ENCODE measurements at places on chromosomes 4 and X.

DNA sequence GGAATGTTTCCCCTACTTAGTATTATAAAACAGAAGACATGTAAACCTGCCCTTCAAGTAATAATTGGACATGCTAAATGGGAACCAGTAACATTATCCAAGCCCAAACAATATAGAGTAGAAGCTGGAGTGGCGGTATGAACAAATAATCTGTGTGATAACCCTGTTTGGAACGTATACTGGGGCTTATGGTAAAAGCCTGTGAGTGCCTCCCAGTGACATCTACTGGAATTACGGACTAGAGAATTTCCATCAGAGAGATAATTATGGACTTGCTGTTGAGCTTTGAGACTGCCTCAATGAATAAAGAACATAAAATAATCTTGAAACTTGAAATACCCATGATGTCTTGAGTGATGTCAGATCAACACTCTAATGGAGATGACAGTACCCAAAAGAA is 406.3 kb upstream of the GRIA3 start:
- no peak for DNase-seq

GRCh38 chrX:45164021-45164621 is 36.6 kb downstream of the DIPK2B start:
- DNase-seq: no peak

DNA sequence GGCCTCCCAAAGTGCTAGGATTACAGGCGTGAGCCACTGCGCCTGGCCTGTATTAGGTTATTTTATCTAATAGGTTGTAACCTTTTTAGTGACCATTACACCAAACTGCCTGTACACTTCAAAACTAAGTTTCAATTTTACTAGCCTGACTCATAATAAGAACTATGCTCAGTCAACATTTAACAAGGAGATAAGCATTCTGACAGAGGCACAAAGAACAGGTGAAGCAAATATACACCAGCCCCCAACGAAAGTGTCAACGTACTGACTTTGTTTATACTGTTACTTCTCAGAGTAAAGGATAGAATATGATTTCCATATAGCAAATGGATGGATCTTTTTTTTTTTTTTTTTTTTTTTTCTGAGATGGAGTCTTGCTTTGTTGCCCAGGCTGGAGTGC is 62.8 kb downstream of the SHISA3 start:
- DNase-seq: no peak

GRCh38 chr4:7831330-7831729 is 108.3 kb downstream of the AFAP1 start:
- DNase-seq: peak; percentile 21

- DNase-seq: no peak
Measured at GRCh38 chrX:1398431-1399340, 6.8 kb upstream of the SLC25A6 start.

- no peak for DNase-seq
Measured at GRCh38 chr4:74311696-74312313, 3.5 kb downstream of the EPGN start.

DNA sequence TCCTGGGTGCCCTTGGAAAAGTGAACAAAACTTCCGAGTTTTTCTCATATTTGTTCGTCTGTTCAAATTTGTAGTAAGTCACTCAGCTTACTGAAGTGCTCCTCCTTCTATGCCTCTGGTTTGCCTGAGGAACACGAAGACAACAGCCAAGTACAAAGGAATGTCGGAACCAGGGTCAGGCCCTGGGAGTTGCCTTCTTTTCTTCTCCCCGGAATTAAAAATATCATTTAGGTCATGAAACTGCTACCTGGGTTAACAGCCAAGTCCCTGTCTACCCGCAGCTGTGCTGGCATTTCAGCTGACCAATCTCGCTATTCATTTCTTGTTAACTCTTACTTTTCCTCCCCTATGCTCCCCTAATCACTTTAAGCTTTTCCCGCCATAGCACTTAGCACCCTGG is 137.6 kb upstream of the TEX13D start:
- DNase-seq: no peak

DNA sequence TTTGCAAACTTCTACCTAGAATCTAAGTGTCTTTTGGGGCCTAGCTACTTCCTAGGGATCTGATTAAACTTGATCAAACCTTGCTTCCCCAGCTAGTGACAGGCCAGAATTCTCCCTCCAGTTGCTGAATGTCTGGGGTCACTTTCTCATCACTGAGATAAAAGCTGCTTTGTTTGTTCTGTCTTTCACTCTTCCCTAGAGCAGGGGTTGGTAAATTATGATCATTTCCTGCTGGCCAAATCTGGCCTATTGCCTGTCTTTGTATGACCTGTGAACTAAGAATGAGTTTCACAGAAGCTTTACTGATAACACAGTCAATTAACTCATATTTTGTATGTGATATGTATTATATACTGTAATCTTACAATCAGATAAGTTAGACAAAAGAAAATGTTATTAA is 157.8 kb upstream of the AADAT start:
- DNase-seq: no peak

GRCh38 chr4:39668887-39669286 is 29.0 kb upstream of the UBE2K start:
- DNase-seq: no peak

- DNase-seq: no peak
Measured at GRCh38 chr4:3115637-3116270, 41.3 kb downstream of the HTT start.
